ENCODE measurements at places on chromosomes 6 and 20. TPM values are rescaled to one million over a fixed set of nuclear protein-coding genes. Genes with fewer than 3 reads are reported as not detected.

Gene GGTLC1
- total RNA-seq = not detected

Gene OPN5
- total RNA-seq = not detected

Gene PAK5
- not detected for total RNA-seq

Gene C6orf132
- 0.29 TPM for total RNA-seq

Gene SYNDIG1
- not detected for total RNA-seq

Gene DNMT3B
- total RNA-seq = 0.99 TPM

Gene TBCC
- 16.6 TPM for total RNA-seq

Gene TRIM10
- total RNA-seq = not detected

Gene PDE10A
- not detected for total RNA-seq

Gene GLP1R
- total RNA-seq = not detected

Gene COL19A1
- 1.3 TPM for total RNA-seq

Gene BMP2
- not detected for total RNA-seq

Gene TTBK1
- total RNA-seq = 2.2 TPM

Gene TNF
- 199 TPM for total RNA-seq

Gene SLC22A7
- not detected for total RNA-seq

Gene EEF1A2
- total RNA-seq = 10.9 TPM

Data from activated T-helper 17 cell treated with anti-CD3 and anti-CD28 coated beads, Interleukin-2, amount 50 U/mL, for 72 hours (primary cell).